Sigmoid colon (tissue), 7 donors: ENCODE measurements at places on chromosomes 16 and 17. TPM values are rescaled to one million over a fixed set of nuclear protein-coding genes. Genes with fewer than 3 reads are reported as not detected.
A peak's percentile ranks its signal among the peaks of the same experiment; 100 is the strongest.

Gene RNFT1
- total RNA-seq: 14.7 TPM

DNA sequence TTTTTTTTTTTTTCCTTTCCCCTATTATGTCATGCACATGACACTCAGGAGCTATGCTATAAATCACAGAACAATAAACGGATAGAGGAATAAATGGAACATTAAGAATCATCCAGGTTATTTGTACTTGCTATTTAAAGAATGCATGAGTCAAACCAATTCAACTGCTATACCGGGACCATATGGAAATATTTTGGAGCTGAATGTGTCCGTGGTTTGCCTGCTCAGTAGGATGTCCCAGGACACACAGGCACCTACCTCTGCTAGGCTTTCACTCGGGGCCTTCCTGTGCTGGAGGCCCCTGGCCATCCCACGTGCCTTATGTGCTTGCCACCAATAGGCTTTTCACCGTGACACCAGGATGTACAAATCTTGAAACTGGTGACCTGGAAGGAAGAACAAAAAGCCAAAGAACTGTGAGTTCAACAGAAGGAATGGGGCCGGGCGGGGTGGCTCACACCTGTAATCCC lies 15.3 kb upstream of the SEC14L1 start:
- no peaks in the 10 kb centered on the region for H3K4me1 ChIP-seq
- H3K27me3 ChIP-seq: no peaks in the 10 kb centered on the region
- no peak overlapping the region for H3K4me3 ChIP-seq
- H3K36me3 ChIP-seq: no peaks in the 10 kb centered on the region
- H3K27ac ChIP-seq: peak overlapping the region; percentile 57

Gene NPW
- total RNA-seq: not detected

GRCh38 chr16:86039606-86040005 lies 140.6 kb downstream of the IRF8 start:
- H3K4me3 ChIP-seq: no peak overlapping the region
- no peaks in the 10 kb centered on the region for H3K27me3 ChIP-seq
- DNase-seq: peak; percentile 37
- no peaks in the 10 kb centered on the region for H3K36me3 ChIP-seq

DNA sequence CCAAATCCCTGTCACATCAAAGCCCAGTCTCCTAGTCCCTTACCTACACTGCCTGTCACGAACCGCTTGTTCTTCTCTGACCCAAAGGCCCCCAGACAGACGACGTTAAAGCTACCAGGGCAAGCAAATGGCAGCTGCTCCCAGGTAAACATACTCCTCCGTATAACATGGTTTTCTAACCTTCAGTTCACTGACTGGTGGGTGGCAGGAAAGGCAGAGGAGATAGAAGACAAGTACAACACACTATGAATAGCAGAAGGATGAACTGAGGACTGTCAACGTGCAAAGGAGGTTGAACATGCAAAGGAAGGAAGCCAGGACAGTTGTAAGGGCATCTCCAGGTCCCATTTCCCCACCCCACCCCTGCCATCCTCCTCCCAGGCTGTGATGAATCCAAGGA lies 449.8 kb downstream of the SHISA9 start:
- DNase-seq: no peak
- H3K27me3 ChIP-seq: no peaks in the 10 kb centered on the region
- H3K4me1 ChIP-seq: no peaks in the 10 kb centered on the region

DNA sequence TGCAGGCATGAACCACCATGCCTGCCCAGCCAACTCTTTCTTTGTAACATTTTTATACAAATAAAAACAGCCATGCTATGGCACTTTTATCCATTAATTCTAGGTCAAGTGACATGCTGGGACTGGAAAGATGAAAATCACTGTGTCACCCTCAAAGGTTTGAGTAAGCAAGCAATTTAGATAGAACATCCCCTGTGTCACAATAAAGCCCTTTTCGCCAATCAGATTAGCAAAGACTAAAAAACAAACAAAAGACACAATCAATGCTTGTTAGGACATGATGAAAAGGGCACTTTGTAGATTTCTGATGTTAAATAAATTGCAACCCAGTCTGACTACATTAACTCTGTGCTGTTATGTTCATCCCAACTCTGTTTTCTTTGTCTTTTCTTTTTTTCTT lies 26.4 kb downstream of the CHP2 start:
- no peaks in the 10 kb centered on the region for H3K36me3 ChIP-seq
- H3K4me3 ChIP-seq: no peak overlapping the region
- peaks cover 5% of the 10 kb centered on the region for H3K4me1 ChIP-seq
- no peak overlapping the region for H3K27ac ChIP-seq

Gene KRTAP2-2
- total RNA-seq: not detected

DNA sequence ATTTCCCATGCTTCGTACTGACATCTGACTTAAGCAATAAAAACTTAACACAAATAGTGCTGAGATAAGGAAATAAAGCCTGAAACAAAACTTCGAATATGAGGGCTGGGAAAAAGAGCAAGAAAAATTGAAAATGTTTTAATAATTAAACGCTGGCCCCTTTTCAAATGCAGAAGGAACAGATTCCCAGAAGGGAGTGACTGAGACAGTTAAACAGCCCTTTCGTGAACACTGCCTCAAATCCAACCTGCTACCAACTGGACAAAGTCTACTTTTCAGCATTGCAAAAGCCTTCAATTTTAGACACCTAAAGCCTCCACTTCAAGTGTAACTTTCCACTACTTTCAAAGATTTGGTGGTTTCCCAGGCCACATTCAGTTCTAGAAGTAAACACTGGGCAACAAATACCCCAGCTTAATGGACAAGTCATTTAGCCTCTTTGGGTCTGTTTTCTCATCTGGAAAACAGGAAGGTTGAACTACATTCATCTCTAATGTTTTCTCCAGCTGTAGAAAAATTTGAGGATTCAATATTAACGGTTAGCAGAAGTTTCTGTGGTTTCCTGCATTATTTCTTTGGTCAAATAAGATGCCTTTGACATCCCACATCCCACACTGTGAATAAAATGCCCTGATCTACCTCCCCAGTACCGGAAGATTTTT lies 11.8 kb downstream of the RFFL start:
- DNase-seq: no peak
- no peak overlapping the region for H3K4me3 ChIP-seq
- no peaks in the 10 kb centered on the region for H3K36me3 ChIP-seq

Gene IRF8
- total RNA-seq: 7.8 TPM

- DNase-seq: no peak
- no peaks in the 10 kb centered on the region for H3K4me1 ChIP-seq
- no peak overlapping the region for H3K4me3 ChIP-seq
- no peaks in the 10 kb centered on the region for H3K36me3 ChIP-seq
- no peak overlapping the region for H3K27ac ChIP-seq
These were observed 32.9 kb upstream of the SKAP1 start for GRCh38 chr17:48462946-48463345.

Gene BICDL2
- total RNA-seq: 0.36 TPM

GRCh38 chr16:28478506-28479180 lies 6.5 kb upstream of the NPIPB7 start:
- DNase-seq: no peak
- no peaks in the 10 kb centered on the region for H3K27me3 ChIP-seq
- no peaks in the 10 kb centered on the region for H3K4me1 ChIP-seq
- peaks cover 99% of the 10 kb centered on the region for H3K36me3 ChIP-seq
